ENCODE measurements at places on chromosomes 5 and 9.

GRCh38 chr9:5773324-5773999, 59.5 kb downstream of the ERMP1 start:
- DNase-seq, result no peak

- no peak for DNase-seq
Observed at GRCh38 chr9:116377179-116377798, 223.7 kb downstream of the PAPPA start.

DNA sequence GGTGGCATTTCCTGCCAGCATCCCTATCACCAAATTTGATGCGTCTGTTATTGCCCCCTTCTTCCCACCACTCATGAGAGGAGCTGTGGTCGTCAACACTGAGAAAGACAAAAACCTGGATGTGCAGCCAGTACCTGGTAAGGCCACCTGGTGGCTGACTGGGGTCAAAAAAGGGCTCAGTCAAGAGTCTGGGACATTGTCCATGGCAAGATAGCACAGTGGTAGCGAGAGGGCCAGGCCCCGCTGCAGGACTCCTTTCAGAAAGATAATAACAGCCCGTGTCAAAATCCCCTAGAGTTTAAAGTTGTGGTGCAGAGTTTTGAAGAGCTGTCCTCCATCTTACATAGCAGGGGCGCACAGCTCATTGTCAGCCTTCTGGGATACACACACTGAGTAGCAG, 40.8 kb downstream of the CSF1R start:
- no peak for DNase-seq

- DNase-seq, result no peak
Observed at GRCh38 chr9:93975262-93975661, 20.1 kb upstream of the BARX1 start.

GRCh38 chr9:135941288-135941995, 19.7 kb downstream of the UBAC1 start:
- DNase-seq, result no peak

DNA sequence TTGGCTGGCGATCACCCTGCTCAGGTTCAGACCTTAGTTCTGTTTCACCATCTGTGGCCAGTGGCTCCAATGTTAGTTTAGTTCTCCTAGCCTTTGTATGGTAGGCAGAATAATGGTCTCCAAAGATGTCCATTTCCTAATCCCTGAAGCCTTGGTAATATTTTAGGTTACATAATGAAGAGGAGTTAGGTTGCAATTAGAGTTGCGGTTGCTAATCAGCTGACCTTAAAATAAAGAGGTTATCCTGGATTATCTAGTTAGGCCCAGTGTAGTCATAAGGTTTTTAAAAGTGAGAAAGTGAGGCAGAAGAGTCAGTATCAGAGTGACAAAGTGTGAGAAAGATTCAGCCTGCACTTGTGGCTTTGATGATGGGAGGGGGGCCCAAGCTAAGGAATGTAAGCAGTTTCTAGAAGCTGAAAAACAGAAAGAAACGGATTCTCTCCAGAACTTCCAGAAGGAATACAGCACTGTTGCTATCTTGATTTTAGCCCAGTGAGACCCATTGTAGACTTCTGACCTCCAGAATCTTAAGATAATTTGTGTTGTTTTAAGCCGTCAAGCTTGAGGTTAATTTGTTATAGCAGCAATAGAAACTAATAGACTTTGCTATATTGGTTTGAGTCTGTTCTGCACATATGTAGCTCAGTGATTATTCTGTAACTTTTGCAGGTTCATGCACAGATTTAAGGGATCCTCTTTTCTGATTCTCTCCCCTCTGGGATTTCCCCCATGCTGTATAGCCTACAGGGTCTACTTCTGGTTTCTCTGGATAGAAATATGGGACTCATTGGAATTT, 21.6 kb downstream of the LNPEP start:
- DNase-seq, result no peak

DNA sequence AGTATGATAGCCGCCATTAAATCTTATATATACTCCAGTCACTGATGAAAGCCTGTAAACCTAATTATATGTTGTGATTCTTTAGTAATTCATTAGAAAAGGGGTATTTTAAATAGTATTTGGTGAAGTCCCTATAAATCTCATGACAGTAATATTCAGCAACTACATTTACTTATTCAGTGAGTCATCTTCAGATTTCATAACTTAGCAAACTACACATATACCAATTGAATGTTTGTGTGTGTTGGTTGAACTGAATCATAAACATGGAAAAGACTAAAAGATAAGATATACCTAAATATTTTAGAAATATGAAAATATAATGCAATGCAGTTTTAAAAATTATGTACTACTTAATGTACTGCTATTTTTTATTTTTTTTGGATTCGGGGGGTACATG, 1050.4 kb downstream of the MAT2B start:
- no peak for DNase-seq

GRCh38 chr9:85726737-85727136, 15.0 kb downstream of the AGTPBP1 start:
- DNase-seq, result no peak

- DNase-seq, result no peak
Observed at GRCh38 chr9:14822666-14823065, 87.6 kb downstream of the FREM1 start.

DNA sequence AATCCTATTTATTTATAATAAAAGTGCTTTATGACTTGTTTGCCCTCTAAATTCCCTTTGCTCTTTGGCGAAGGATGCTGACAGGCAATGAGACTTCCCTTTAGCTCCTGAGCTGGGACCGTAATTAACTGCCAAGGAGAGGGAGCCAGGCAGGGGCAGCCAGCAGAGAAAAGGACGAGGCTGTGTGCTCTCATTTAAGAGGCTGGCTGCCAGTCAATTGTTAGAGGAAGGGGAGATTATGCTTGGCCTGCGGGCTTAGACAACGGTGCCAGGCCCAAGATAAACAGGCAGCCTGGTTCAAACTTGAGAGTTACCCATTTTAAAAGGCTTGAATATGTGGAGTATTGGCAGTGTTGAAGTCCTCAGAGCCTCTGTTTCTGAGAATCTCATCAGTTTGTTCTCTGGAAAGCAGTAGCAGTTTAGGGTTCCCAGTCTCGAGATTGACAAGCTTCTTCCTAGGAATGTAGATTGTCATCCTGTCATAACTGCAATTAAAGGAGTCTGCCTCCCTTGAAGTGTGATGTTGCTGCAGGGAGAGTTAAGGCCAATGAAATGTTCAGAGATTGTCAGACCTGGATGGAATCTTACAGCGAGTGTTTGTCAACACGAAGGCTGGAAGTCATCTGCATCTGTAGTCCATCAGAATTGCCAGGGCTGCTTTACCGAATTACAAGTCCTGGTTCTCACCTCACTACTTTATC, 113.2 kb downstream of the JAKMIP2 start:
- DNase-seq, result no peak

DNA sequence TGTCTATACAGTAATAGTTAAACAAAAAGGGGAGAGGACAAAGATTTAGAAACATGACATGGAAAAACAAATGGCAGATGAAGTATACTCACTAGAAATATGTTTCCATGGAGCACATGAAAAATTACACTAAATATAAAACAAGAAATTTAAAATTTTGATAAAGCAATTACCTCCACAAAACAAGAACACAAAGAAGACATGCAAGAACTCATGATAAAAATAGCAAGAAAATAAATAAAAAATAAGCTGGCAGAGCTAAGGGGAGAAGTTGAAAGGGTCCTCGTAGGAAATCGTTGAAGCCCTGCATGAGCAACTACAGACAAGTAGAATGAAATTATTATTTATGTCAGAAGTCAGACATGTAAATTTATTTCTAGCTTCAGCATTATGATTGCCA, 22.6 kb upstream of the TMEM171 start:
- DNase-seq, result no peak

DNA sequence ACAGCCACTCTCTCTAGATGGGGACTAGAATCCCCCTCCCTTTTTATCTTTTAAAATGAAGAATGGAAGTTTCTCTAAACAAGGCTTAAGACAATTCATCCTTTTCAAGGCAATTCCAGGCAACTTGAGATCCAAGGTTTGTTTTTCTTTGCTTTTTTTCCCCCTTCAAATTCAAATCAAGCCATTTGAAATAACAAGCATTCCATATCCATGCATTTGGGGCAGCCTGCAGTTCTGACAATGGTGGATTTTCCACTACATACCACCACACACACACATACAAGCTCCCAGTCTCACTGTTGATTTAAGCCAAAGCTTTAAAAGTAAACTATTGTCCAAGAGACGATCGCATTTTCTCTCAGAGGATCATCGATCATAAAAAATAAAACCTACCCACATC, 424 bp downstream of the INSYN2B start:
- no peak for DNase-seq

DNA sequence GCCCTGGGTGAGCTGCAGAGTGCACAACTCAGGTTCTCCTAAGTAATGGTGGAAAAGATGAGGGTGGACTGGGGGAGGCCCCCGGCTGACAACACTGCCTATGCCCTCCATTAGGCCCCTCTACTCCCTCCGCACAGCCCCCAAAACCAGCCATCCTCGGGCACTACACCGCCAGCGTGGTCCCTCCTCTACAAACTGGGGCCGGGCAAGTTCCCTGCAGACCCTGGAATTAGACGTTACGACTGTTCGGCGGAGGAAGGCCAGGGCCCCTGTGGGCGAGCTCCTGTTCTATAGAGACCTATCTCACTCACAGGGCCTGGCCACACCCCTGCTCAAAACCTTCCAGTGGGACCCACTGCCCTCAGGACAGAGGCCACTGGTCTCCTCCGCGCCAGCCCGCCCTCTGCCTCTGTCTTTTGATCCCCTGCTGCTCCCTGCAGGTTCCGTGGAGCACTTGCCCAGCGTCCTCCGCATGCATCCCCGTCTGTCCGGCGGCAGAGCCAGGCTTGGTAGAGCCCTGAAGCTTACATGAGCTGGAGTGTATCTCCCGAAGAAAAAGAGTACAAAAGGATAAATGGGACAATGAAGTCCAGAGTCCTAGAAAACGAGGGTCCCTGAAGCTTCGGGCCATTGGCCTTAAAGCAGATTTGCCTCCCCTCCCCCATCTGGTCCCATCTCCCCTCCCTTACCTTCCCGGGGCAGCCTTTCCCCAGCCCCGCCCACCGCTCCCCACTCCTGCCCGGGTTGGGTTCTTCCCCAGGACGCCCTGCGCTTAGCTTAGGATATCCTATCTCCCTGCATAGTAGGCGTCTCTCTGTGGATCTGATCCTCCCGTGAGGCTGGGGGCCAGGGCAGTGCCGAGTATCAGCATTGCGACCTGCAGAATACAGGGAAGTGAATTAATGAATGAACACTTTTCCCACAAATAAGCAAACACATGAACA, 71.3 kb downstream of the HRH2 start:
- no peak for DNase-seq
